ENCODE measurements at places on chromosomes 12 and 14. TPM values are rescaled to one million over a fixed set of nuclear protein-coding genes. Genes with fewer than 3 reads are reported as not detected.

Gene ALX1
- total RNA-seq = 4.1 TPM

Gene MRPL51
- 262 TPM for total RNA-seq

Gene TAS2R10
- 1.2 TPM for total RNA-seq

Gene LRRC10
- not detected for total RNA-seq

Gene TCL1B
- not detected for total RNA-seq

Gene CD27
- not detected for total RNA-seq

Gene SLCO1B3
- total RNA-seq = not detected

Gene REC8
- total RNA-seq = 160 TPM

Gene NINJ2
- total RNA-seq = 0.42 TPM

Gene KCNJ8
- total RNA-seq = 4.6 TPM

Gene GXYLT1
- 17.8 TPM for total RNA-seq

Gene HOTAIR
- not detected for total RNA-seq

Gene ETV6
- total RNA-seq = 16.1 TPM

Gene DTX1
- total RNA-seq = 8.1 TPM

Gene NPFF
- total RNA-seq = not detected

Gene SLC7A7
- 0.54 TPM for total RNA-seq

Gene BIN2
- total RNA-seq = not detected

Gene PTGR2
- 6.2 TPM for total RNA-seq

Gene CRIP1
- 4.8 TPM for total RNA-seq

Gene MYF6
- total RNA-seq = not detected

Gene JDP2
- total RNA-seq = 2.6 TPM

Gene ALG10
- total RNA-seq = 15.2 TPM

Gene TCP11L2
- 1.4 TPM for total RNA-seq

Gene BCL2L2
- 24.8 TPM for total RNA-seq

Gene CCDC177
- 7.5 TPM for total RNA-seq

Gene SYNDIG1L
- not detected for total RNA-seq

Gene INSM2
- total RNA-seq = 0.09 TPM

Gene SLC6A15
- total RNA-seq = 2.8 TPM

Gene DLGAP5
- 91.9 TPM for total RNA-seq

Gene POTEM
- not detected for total RNA-seq

Gene RFX4
- total RNA-seq = 52.1 TPM

Gene TAS2R19
- 2.8 TPM for total RNA-seq

Gene SLC22A17
- total RNA-seq = 39.4 TPM

Gene ZDHHC22
- total RNA-seq = 5.9 TPM

Gene KLHL33
- not detected for total RNA-seq

Gene CMA1
- total RNA-seq = not detected

Gene BDKRB1
- not detected for total RNA-seq

Gene STON2
- 24.0 TPM for total RNA-seq

Gene AICDA
- not detected for total RNA-seq

Gene TAS2R7
- total RNA-seq = 0.21 TPM

Gene RBP5
- total RNA-seq = 0.65 TPM

Gene ABCD2
- 0.70 TPM for total RNA-seq

Gene LUM
- total RNA-seq = 33.9 TPM

Gene PROX2
- total RNA-seq = not detected

Gene ACRBP
- 2.4 TPM for total RNA-seq

Gene ENDOU
- not detected for total RNA-seq

Gene LBHD2
- total RNA-seq = not detected

Gene AKAP3
- 3.5 TPM for total RNA-seq

Gene NTS
- total RNA-seq = 0.40 TPM

Gene PRIMA1
- 2.1 TPM for total RNA-seq

Measured in neural crest cell (in vitro differentiated cells).